ENCODE measurements at places on chromosomes 7 and 10. TPM values are rescaled to one million over a fixed set of nuclear protein-coding genes. Genes with fewer than 3 reads are reported as not detected.

DNA sequence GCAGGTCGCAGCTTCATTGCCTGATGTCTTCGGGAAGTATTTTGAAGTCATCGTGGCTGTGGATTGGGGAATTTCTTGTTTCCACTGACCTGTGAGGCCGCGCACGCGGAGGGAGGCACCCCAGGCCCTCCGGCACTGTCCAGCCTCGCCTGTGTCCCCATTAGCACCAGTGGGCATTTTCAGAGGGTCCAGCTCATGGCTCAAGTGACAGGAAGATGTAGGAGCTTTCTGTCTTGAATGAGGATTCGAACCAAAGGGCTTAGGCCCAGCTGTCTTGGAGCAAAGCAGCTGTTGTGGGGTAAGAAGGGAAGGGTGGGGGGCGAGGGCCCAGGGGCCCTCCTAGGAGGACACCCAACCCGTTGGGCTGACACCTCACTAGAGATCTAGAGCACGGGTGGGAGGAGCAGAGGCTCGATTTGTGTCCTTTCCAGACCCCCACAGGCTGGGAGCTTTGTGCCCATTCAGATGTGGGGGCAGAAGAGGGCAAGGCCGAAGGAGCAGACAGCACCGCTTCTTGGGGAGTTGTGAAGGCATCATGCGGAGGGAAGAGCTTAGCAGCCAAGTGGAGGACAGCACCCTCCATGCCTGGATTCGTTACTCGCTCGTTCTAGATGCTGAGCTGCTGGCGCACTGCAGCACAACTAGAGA, 914 bp downstream of the ZNF37A start:
- DNase-seq: no peak

GRCh38 chr7:38169847-38170246, 8.2 kb upstream of the STARD3NL start:
- peak; percentile 65 for DNase-seq

DNA sequence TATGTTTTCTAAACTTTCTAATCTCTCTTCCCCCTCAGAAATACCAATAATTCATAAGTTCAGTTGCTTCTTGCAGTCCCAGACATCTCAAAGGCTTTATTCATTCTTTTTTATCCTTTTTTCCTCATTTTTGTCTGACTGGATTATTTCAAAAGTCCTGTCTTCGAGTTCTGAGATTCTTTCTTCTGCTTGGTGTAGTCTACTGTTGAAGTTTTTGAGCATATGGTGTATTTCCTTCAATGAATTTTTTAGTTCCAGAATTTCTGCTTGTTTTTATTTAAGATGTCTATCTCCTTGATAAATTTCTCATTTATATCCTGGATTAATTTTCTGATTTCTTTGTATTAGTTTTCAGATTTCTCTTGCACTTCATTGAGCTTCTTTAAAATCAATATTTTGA, 8.4 kb downstream of the TMEM140 start:
- DNase-seq: no peak

DNA sequence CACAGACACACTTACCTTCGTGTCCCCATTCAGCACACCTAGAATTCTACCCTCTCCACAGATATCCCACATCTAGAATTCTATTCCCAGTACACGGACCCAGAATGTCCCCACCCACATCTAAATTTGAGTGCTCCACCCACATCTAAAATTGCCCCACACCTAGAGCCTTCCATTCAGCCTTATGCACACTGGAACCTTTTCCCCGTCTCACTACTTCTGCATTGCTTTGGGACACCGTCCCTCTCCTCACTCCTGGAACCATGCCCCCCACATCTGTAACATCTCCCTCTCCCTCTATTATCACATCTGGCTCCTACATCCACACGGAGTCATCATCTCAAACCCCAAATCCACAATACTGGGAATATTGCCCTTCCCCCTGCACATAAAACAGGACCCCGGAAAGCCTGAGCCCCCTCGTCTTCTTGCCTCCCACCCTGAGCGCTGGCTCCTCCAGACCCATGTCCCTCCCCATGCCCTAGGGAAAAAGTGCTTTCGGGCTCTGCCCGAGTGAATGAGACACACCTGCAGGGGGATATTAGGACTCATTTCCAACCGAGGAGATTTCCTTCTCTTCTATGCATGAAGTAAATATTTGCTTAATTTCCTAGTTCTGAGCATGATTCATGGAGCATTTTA, 125.8 kb upstream of the UNC5B start:
- peak; percentile 28 for DNase-seq

- DNase-seq: no peak
These were observed 27.3 kb upstream of the SKAP2 start for GRCh38 chr7:26891400-26892350.

DNA sequence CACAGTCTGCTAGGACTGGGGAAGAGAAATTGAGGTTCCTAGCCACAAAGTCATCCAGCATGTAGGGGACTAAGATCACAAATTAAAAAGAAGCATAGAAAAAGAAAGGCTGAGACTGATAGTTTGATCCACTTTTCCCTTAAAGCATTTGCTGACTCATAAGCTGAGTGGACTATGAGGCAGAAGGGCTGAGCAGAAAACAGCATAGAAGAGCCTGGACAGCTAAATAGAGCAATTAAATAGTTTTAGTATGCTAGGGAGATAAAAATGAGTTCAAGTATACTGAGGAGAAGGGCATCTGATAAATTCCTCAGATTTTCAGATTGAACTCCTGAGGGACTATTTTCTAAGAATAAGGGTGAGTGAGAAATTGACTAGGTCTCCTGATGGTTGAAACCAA, 155.9 kb upstream of the EGR2 start:
- no peak for DNase-seq

GRCh38 chr7:151717918-151718317, 159.0 kb downstream of the PRKAG2 start:
- no peak for DNase-seq

DNA sequence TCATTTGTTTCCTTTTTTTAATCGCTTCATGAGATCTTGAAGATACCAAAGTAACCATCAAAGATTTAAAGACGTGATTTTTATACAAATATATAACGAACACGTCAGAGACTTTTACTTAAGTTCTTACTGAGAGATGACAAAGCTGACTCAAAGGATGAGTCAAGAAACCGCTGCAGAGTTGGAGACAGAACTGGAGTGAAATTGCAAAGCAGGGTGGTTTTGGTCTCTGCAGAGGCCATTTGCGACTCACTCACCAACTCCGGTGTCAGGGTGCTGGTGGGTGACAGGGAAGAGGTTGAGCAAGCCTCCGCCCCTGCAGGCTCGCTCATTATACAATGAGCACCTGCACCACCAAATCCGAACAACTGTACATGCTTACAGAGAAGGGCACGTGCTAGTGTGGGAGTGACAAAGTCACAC, 75.2 kb downstream of the DNAJB6 start:
- no peak for DNase-seq

GRCh38 chr10:86553213-86553612, 31.6 kb upstream of the WAPL start:
- DNase-seq: no peak

DNA sequence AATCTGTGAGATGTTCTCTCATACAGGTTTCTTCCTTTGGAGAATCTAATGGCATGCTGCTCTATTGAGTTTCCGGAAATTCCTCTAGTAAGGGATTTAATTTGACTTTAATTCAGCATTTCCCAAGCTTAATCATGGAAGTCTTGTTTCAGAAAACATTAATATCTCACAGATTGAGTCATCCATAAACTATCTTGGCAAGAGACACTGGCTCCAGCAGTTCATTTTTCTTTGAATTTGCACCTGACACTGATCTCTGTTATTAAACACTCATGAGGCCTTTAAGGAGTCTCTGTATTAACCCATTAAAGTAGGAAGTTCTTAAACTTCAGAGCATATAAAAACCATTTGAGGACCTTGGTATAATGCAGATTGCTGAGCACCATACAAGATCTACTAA, 3.6 kb upstream of the ITGB8 start:
- no peak for DNase-seq

DNA sequence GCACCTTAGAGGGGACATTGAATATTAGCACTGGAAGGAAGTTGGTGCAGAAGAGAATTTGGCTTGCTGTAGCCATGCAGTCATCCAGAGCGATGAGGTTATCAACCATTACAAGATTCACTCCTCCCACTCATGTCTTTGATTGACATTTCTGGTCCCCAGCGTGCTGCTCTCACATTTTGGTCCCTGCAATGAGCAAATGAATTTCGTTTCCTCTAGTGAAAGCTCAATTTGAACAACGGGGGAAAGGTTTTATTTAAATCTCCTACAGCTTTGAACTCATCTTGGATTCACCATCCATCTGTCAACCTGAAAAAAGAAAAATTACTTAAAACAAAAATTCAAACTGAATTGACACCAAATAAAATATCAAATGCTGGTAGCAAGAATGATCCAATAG, 975.2 kb downstream of the NRG3 start:
- no peak for DNase-seq

MICU1 gene
- total RNA-seq: 48.2 TPM

PAOX gene
- total RNA-seq: 5.2 TPM

UPK3B gene
- total RNA-seq: 111 TPM

PLAU gene
- total RNA-seq: 13.8 TPM

TMEM254 gene
- 38.0 TPM for total RNA-seq

Data from ureter (tissue), 1 donor.